ENCODE measurements at places on chromosomes 2 and 18.
A peak's percentile ranks its signal among the peaks of the same experiment; 100 is the strongest.

DNA sequence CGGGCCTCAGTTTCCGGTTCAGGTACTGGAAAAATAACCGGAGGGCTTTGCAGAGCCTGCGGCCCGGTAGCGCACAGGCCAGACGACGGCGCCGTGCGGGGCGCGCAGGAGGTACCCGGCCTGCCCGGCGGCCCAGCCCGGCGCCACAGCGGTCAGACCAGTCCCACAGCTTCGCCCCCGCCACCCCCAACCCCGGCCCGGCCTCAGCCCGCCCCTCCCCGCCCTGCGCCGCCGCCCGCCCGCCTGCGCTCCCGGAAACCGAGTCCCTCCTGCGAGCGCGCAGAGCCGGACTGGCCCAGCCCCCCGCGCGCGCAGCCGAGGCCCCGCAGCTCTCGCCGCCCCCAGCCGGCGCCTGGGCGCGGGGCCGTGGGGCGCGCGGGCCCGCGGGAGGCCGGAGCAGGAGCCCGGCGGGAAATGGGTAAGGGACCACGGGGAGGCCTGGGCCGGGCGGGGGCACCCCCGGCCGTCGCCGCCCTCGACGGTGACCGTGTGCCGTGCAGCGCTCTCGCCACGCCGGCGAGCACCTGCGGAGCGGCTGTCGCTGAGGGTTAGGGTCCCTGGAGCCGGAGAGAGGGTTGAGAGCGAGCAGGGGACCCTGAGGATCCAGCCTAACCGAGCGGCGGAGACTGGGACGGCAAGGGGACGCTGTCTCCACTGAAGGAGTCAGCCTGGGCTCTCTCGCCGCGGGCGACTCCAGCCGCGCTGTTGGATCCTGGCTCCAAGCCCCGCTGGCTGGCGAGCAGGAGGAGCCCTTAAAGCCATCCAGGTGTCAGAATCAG is 16.5 kb upstream of the PSD4 start:
- no peak for DNase-seq

DNA sequence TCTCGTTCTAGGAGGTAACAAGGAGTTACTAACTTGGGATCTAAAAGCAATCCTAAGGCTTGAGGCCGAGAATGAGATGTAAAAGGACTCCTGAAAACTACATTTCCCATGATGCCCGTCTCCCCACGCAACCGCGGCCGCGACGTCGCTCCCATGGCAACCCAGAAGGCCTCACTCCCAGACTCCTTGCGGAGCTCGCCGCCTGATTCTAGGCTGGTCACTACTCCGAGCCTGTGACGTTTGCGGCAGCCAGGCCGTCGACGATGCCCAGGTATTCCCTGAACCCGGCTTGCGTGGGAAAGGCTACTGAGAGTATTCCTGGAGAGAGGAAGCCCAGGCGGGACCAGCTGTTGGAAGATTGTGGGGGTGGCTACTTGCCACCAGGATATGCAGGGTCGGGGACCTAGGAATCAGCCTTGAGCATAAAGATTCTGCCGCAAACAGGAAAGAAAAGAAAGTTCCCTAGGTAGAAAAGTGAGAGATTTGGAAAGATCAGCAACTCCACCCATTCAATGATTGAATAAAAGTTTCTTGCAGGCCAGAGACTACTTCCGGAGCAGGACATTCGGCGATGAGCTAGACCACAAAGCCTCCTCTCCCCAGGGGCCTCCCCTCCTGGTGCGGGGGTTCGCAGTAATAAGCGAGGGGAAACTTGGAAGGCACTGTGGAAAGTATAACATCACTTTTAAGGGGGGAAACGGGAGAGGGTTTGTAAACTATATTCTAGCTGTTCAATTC is at the start of gene DYNC2LI1:
Gene DYNC2LI1, plus strand, starts transcription at position 164 of the 738 bp plus-strand sequence. Its CDS starts 100 bp downstream, at position 264.
- peak; percentile 50 for DNase-seq

- DNase-seq: no peak
Observed at GRCh38 chr18:35371412-35372195, 5.5 kb downstream of the ZNF396 start.

DNA sequence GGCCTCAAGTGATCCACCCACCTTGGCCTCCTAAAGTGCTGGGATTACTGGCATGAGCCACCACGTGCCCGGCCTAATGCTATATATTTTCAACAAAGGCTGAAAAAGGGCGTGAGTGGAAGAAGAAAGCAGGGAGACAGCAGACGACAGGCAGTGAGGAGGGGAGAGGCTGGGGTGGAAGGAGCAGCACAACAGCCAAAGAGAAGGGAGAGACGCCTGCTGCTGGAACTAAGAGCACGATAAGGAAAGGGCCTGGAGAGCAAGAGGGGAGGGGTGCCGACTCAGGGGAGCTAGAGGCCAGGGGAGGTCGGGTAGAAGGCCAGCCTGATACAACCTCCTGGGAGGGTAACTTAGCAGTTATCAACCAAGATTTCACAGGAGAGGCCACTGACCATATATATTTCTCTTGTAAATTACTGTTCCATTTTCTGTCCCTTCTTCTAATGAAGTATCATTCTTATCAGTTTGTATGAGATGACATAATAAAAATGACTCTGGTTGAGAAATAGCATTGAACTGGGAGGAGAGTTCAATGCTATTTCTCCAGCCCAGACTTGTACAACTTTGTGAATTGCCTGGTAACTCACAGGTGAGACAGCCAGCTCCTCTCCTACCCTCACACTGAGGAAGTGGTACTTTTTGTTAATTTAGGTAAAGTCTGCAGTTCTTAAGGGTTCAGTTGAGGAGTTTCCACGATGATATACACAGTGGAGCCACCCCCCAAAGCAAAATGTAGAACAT is 5.8 kb upstream of the RNU4ATAC start:
- no peak for DNase-seq

DNA sequence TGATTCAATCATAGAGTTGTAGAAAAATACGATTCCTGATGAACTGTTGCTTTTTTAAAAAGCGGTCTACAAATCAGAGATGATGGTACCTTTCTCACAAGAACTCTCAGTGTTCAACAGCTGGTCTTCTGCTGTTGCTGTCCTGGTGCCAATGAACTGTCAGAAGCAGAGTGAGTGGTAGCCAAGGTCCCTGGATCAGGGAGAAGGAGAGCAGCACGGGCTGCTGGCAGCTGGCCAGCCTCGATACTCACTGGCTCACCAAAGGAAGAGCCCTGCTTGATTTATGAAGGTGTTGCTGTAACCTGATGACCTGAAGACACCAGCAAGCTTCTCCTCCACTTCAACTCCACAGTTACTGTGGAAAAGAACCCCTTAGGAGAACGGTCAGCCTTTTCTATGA is 300.8 kb upstream of the SOX11 start:
- no peak for DNase-seq

GRCh38 chr2:86171295-86171694 is 24.0 kb downstream of the IMMT start:
- no peak for DNase-seq

- DNase-seq: no peak
Observed at GRCh38 chr2:52077159-52077558, 1045.2 kb upstream of the NRXN1 start.

- no peak for DNase-seq
Observed at GRCh38 chr2:160407393-160408172, 86.0 kb downstream of the RBMS1 start.

DNA sequence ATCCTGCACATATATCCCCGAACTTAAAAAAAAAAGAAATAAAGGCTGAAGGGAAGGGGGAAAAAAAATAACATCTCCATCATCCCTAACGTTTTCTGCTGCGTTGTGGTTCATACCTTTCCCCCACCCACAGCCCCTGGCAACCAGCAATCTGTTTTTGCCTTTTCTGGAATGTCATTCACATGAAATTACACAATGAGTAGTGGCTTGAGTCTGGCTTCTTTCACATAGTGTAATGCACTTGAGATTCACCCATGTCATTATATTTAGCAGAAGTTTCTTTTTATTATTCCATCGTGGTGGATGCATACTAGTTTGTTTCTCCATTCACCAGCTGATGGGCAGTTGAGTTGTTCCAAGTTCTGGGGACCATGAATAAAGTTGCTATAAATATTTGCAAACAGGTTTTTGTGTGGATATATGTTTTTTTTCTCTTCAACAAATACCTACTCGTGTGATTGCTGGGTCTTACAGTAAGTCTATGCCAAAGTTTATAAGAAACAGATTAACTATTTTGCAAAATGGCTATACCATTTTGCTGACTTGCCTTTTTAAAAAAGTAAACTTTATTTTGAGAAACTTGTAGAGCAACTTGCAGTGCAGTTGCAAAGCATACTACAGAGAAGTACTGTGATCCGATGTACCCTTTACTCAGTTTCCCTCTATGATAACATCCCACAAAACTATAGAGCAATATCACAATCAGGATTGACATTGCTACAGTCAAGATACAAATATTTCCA is 322.5 kb downstream of the LPIN1 start:
- no peak for DNase-seq

DNA sequence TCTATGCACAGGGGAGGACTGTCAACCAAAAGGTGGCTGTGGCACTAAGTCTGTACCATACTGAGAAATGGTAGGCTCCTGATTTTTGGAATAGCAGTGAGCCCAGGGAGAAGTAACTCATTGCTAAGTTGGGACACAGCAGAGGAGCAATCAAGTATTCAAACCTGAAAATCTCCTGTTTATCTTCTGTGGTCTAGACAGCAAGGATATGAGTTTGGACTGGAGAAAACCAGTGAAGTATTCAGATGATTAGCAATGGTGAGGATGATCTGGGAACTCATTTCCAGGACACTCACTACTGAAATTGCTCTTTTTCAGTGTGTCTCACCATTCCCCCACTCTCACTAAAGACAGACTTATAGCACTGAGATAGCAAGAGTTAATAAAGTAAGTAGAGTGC is 112.0 kb downstream of the GULP1 start:
- DNase-seq: no peak

DNA sequence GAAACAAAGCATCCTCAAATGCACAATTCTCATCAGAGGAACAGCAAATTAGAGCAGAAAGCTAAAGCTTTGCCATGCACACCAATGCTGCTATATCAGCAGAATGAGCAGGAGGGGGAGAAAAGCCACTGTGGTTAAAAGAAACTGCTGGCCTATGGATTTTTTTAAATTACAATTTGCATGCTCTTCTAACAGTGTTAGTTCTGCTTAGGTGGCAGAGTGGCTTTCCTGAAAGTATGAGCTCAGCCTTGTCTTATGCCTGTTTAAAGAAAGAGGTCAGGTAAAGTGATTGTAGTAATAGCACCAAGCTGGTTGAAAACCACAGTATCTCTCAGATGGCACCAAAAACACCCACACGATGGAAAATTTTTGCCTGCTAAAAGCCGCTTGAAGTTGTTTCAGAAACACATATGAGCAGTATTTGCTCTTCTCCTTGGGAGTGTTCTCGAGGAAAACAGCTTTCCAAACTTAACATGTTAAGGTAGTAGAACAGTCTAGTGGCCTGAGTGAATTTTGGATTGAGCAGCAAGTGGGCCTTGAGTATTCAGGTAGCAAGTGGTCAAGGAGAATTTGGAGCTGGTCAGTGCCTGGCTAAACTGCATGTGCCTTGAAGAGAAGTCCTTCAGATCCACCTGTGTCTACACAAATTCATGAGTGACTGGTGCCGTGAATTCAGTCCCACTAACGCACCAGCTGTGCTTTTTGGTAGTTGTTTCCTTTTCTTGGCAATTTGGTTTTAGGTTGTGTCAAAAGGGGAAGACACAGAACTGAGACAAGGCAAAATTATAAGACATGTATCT is 19.6 kb upstream of the NDUFV2 start:
- no peak for DNase-seq

DNA sequence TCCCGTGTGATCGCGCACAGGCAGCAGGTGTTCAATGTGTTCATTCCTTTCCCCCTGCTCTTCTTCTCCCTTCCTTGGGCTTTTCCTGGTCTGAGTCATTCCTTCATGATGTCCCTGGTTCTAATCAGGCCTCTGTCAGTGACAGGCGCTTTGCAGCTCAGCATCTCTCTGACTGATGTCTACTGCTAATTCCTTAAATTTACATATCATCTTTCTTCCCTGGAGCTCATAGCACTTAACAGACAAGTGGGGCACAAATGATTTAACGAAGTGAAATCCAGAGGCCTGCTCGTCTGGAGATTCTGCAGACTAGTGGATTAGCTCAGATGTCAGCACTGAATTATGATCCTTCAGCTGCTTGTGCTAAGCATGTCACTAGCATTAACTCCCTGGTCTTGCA is 77.9 kb downstream of the NRP2 start:
- no peak for DNase-seq

DNA sequence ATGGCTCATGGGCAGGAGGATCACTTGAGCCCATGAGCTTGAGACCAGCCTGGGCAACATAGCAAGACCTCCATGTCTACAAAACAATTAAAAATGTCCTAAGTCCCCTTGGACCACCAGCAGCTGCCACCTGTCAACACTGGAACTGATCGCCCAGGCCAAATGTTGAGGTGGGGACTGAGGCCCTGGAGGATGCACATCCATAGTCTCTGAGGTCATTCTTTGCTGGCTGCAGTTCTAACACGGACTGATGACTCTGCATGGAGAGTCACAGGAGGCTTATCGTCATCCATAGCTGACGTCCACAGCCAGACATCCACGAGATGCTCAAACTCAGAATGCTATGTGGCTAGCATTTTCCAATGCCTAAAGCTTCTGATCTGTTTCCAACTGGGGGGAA is 151.3 kb downstream of the BCL2 start:
- DNase-seq: no peak

DNA sequence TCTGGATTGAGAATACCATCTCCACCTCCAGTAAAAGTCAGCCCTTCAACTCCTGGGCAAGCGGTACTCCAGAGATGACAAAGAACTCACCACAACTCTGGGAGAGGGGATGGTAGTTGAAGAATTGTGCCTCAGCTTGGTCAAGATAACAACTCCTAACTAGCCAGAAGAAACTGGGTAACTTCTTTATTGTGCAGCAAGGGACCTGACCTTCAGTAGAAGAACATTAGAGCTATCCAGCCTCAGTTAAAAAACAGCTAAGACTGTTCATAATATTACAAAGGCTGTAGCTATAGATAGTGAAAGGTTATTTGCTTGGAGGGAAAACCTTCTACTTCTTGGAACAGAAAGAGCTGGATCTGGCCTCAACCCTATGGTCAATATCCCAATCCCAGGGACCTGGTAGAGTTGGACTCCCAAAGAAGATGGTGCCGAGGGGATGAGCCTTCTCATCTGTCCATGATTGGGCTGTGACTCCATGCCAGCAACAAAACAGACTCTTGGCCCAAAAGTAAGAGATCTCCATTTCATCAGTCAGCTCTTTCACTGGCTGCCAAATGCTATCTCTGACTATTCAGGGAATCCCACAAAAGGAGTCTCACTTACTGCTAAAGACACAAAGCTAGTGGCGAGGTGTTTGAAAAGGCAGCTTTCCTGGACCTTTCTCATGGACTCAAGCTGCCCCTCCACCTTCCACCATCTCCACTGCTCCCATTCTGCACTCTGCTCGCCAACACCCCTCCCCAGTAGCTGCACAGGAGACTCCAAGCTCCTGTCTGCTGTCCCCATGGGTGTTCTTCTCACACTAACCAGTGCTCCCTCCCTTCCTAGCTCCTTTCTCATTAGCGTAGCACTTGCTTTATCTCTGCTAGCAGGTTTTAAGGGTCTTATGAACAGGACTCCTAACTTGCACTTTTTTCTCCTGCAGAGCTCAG is 145.8 kb downstream of the CAPN13 start:
- no peak for DNase-seq
